HAP-1 (cell line): ENCODE measurements at places on chromosomes 1 and 21.

GRCh38 chr1:32702599-32703478 lies at the start of gene SYNC:
SYNC (minus strand) TSS chr1:32702770; CDS start chr1:32702660, 110 bp downstream.
- DNase-seq: peak; percentile 38

GRCh38 chr1:92365378-92366039 lies 66.7 kb downstream of the RPAP2 start:
- DNase-seq: no peak

DNA sequence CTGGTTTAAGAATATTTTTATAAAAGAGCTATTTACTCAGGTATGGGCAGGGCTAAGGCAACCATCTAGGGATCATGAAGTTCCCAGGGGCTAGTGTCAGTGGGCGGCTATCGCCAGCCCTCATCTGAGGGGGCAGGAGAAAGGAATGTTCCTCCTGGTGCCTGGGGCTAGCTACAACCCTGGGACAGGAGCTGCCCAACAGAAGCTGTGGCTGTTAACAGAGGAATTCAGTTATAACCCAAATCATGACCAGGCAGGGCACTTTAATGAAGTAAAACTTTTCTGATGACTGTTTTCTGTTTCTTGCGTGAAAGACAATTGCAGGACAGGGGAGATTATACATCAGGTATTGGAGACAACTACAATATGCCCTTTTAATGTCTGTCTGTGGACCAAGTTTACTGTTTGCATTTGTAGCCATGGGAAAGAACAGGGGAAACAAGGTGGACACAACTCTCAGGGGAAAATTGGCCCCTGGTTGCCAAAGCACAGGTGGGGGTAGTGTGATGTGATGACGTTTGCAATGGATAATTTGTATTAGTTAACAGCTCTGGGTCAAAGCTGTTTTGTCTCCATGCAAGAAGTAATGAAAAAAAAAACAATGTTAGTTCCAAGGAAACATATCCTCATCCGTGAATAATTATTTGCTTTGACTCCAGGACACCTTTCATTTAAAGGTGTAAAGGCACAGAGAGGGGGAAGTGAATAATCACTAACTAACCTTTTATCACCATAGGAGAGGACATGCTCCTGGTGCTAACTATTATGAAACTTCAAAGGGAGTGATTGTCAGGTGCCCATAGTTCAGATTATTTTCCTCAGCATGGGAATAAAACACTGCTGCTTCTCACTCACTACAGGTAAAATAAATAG lies 105.2 kb downstream of the TSEN15 start:
- DNase-seq: no peak

- no peak for DNase-seq
Measured at GRCh38 chr1:206482611-206483010, 12.3 kb downstream of the IKBKE start.

DNA sequence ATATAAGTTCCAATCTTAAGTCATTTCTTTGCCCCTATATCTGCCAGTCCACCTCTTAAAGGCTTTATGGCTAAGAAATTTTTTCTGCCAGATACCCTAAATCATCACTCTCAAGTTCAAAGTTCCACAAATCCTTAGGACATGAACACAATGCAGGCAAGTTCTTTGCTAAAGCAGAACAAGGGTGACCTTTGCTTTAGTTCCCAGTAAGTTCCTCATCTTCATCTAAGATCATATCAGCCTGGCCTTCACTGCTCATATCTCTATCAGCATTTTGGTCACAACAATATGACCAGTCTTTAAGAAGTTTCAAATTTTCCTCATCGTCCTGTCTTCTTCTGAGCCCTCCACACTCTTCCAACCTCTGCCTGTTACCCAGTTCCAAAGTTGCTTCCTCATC lies 402.2 kb upstream of the RUNX1 start:
- no peak for DNase-seq

DNA sequence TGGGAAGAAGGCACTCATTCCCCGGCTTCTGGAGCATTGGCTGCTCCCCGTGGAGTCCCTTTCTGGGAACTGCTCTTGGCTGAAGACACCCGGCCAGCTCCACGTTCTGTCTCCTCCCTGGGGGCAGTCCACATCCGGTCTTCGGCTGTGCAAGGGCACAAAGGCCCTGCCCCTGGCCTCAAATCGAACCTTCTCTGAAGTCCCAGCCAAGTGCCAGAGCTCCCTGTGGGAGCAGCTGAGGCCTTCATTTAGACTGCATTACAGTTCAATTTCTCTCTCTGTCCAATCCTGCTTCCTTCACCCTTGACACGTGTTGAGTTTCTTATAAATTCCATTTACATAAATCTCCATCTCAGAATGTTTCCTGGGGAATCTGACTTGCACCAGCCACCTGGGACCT lies 132.9 kb upstream of the POU3F1 start:
- no peak for DNase-seq

DNA sequence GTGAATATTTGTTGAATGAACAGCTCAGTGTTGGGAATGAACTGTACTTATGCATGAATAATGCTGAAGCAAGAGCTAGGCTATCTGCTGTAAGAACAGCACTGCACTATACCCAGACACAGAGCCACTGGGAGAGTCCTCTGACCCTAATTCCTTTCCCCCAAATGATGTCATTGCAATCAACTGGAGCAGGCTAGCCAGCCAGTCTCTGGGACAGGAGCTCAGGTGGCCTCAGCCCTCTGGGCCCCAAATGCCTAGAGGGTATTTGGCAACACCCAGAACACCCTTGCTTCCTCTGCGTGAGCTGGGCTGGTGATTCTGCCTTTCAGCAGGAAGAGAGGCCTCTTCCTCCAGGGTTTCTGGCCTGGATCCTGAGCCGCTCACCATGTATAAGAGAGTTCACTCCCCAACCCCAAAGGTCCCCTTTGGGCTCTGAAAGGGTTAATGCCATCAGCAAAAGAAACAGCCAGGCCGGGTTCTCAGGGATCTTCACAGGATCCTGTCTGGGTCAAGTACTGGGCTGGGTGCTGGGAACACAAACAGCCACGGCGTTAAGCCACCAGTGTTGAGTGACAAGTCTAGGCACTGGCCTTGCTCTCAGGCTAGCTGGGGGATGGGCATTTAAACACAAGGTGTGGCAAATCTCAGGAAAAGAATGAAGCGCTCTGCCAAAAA lies 3.7 kb upstream of the PADI4 start:
- DNase-seq: no peak

DNA sequence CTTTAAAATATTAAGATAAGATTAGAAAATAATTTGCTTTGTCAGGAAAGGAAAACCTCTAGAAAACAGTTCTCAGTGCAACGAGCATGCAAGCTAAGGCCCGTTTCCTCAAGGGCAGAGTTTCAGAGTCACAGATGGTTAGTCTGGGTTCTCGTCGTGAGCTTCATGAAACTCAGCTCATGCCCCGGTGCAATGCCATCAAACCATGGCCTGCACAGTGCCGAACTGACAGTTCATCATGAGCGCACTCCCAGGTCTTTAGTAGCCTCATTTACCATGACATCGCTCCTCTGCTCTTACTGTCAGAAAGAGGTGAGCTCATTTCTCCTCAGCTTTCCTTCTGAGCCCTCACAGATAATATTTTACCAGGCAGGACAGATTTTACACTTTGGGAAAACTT lies 319.2 kb downstream of the NTNG1 start:
- DNase-seq: no peak

DNA sequence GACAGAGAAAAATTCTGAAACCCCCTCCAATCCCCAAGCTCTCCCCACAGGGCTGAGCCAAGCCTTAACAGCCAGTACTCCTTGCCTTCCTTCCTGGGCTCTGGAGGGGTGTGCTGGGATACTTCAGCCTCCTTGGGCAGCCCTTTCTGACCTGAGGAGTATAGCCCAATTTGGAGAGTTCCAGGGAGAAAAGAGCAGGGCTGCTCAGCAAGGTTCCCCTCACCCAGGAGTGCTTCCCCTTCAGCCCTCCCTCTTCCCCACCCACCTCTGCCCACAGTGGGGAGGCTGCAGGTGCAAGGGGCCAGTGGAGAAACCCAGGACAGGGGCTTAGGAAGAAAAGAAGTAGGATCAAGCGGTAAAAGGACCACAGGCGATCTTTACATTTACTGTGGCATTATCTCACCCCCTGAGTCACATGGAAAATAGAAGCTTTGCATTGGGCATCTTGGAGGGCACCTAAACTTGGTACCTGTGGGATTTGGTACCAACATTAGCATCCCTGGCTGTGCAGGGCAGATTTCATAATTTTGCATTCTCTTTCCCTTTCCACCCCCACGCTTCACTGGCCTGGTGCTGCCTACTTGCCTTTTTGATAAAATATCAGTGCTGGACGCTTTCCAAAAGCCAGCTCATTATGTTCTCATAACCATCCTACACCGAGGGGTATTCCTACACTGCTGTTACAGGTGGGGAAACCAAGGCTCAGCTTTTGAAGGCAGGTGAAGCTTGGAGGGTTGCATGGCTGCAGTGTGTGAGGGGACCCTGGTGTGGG lies 2.8 kb upstream of the ADORA1 start:
- no peak for DNase-seq

GRCh38 chr1:198662821-198663220 lies 24.0 kb downstream of the PTPRC start:
- no peak for DNase-seq

DNA sequence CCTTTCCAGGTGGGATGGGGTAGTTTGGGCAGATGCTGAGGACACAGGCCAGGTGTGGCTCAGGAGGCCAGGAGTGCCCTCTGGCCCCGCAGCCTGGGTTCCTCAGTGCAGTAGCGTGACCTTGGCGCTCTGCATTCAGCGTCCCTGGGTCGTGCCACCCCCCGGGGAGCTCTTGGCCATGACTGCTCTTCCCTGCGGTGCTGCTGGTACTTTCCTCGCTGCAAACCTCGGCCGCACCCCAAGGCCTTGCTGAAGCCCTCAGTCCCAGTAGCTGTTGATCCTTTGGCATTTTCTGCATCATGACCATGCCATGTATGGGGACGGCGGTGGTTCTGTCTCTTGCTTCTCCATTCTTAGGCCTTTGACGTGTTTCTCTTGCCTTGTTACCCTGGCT lies 13.8 kb downstream of the SLX9 start:
- DNase-seq: no peak

DNA sequence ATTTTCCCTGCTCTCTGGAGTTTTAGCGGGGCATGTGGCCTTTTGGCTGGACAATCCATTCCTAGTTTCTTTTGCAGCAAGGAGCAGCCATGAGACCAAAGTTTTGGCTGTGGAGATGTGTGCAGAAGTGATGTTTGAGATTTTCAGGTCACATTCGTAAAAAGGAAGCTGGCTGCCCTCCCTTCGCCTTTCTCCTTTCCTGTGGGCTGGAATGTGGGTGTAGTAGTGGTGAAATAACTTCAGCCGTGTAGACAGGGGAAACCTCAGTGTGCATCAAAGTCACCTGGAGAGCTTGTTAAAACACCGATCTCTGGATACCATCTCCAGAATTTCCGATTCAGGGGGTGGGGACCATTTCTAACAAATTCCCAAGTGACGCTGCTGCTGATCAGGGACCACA lies 5.3 kb upstream of the GPR88 start:
- DNase-seq: no peak

GRCh38 chr1:44819196-44819607 lies 10.9 kb downstream of the BTBD19 start:
- DNase-seq: peak; percentile 88

DNA sequence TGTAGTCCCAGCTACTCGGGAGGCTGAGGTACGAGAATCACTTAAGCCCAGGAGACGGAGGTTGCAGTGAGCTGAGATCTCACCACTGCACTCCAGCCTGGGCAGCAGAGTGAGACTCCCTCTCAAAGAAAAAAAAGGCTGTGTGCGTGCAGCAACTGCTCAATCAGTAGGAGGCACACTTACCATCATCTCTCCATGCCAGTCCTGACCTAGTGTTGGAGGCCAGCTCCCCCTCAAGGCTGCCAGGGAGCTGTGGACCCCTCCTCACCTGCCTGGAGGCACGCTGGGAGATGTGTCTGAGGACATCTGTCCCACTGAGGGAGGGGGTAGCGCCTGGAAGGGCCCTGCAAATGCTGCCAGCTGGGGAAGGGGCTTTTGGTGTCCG lies 11.9 kb downstream of the RPS6KA1 start:
- DNase-seq: no peak

DNA sequence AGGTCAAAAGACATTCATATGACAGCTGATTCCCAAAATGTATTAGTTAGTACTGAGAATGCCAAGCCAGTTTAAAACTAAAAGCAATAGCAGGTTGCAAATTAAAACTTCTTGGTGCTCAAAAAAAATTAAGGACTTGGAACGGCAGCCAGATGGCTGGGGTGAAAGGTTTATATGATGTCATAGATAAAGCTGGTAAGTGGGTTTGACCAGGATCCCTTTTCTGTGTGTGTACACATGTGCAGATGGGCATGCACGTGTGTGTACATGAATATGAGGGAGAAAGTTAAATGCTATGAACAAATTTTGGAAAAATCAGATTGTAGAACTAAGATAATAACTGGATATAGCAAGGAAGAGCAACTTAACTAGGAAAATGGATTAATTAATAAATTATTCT lies 39.1 kb upstream of the DPH5 start:
- DNase-seq: no peak

DNA sequence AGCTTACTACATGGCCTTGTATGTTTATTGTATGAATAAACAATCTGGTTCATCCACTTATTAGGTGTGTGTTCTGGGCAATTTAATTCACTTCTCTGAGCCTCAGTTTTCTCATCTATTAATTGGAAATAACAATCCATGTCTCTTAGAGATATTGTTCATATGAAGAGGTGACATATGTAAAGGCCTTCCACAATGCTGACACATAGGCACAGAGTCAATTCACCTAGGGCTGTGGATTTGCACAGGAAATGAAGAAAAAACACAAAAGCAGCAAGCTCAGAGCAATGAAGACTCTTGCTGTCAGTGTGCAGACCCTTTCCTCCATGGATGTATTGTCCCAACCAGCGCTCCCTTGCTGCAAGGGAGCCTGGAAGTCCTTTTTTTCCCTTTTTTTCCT lies 195.2 kb upstream of the CAMK1G start:
- DNase-seq: no peak

- DNase-seq: no peak
Measured at GRCh38 chr1:143699731-143700130, 272.1 kb downstream of the FAM72C start.

- peak; percentile 39 for DNase-seq
Measured at GRCh38 chr1:23791516-23792047, 637 bp downstream of the LYPLA2 start.

GRCh38 chr1:232452117-232452516 lies 177.8 kb downstream of the SIPA1L2 start:
- DNase-seq: peak; percentile 31

DNA sequence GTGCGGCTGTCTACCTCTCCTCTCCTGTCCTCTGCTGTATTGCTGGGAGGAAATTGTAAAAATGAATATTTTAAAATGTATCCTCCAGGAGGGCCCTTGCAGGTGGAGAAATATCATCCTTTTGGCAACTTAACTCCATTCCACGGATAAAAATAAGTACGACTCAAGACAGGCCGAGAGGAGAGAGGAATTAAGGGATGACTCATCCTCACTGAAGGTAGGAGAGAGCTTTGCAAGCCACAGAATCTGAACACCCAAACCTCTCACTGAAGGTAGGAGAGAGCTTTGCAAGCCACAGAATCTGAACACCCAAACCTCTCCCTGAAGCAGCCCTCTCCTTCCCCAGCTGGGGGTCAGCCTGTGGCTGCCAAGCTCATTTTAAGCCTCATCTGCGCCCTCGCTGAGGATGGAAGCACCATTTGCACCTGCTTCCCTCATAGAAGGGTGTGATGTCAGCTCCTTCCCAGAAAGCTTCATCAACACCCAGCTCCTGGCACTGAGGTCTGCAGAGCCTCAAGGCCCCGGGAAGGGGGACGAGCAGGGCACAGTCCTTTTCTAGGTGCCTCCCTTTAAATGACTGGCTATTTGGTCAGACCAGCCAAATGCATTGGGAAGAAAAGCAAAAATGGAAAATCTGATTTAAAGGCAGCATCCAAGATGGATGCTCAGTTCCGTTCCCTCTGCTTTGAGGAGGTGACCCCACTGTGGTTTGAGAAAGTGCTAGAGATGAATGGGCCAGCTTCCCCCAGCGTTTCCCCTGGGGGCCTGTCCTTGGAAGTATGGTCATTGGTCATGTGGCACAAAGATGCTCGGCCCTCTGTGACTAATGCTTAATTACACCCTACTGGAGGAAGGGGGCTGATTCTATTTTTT lies 12.9 kb upstream of the SELENON start:
- no peak for DNase-seq
